ENCODE measurements at places on chromosomes 4 and X.

- DNase-seq: no peak
These were observed 462.2 kb upstream of the CPXCR1 start for GRCh38 chrX:88284844-88285243.

GRCh38 chr4:83759611-83760010 is 223.7 kb downstream of the GPAT3 start:
- DNase-seq: no peak

- peak; percentile 18 for DNase-seq
These were observed 718.6 kb downstream of the CCSER1 start for GRCh38 chr4:90845777-90846176.

DNA sequence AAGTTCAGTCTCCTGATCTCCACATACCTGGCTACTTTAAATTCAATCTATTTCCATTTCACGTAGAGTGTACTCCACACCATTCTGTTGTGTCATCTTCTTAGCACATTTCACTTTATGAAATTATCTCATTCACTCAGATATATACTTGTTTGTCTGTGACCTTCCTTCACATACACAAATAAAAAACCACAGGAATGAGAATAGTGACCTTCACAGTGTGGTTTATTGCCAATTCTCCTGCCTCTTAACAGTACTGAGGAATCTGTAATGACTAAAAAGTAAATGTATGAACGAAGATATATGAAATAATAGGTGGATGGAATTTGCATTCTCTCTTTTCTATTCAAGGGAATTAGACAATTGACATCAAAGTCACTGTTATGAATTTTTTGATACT is 183.9 kb upstream of the PCDH7 start:
- DNase-seq: peak; percentile 30

GRCh38 chr4:70177090-70177489 is 18.4 kb upstream of the ODAM start:
- no peak for DNase-seq

DNA sequence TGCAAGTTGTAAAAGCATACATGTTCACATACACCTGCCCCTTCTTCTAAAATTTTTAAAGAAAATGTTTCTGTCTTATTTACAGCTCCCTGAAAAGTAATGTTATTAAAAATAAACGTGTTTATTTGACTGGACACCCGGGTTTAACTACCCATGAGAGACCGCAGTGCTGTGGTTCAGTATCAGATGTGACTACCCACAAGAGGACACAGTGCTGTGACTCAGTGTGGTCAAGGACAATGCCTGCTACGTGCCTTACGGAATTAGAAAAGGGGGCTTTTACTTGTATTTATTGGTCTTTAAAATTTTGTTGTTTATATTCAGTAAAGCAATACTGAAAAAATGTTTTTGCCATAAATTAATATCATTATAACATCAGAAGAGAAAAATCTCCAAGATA is 641.4 kb downstream of the TRIML1 start:
- no peak for DNase-seq

DNA sequence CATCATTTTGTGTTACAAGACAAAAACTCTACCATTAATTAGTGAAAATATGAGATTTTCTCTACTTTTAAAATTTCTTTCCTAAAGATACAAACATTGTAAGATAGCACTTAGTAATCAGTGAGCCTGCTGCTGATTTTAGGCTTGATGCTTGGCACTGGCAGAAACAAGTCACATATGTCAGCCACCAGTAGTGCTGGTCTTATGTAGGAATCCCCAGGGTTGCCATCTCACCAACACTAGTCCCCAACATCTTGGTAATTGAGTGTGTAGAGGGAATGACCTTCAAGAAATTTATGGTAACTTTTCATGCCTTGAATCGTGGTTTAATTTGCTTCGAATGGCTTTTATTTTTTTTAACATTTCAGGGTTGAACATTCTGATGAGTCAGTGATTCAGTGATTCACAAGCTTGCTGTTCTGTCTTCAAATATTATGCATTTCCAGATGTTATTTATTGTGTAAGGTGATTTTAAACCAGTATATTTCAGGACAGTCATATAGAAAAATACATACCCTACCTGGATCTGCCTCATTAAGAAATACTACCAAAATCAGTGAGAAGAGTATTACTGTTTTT is 11.9 kb downstream of the EXOC1 start:
- peak; percentile 73 for DNase-seq

DNA sequence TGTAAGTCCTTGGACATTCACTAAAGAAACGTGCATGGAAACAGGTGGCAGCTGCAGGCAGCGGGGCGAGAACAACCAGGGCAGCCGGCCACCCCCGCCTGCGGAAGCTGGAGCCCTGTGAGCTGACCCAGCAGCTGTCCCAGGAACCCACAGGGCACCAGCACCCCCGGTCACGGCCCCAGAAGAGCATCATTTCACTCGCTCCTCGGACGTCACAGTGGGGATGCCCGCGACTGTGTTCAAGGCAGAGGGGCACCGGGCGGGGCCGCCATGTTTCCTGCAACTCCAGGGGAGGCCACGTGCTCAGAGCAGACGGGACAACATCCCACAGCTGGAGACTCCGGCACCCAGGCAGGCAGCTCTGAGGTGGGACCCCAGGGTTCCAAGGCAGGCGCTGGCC is 45.0 kb upstream of the CPLX1 start:
- no peak for DNase-seq

DNA sequence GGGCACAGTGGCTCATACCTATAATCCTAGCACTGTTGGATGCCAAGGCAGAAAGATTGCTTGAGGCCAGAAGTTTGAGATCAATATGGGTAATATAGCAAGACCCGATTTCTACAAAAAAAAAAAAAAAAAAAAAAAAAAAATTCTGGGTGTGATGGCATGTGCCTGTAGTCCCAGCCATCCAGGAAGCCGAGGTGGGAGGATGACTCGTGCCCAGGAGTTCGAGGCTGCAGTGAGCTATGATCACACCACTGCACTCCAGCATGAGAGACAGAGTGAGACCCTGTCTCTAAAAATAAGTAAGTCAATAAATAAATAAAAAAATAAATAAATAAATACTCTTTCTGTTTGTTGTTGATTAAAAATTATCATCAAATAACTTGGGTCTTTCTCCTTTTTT is 62.4 kb upstream of the BMPR1B start:
- DNase-seq: peak; percentile 21

DNA sequence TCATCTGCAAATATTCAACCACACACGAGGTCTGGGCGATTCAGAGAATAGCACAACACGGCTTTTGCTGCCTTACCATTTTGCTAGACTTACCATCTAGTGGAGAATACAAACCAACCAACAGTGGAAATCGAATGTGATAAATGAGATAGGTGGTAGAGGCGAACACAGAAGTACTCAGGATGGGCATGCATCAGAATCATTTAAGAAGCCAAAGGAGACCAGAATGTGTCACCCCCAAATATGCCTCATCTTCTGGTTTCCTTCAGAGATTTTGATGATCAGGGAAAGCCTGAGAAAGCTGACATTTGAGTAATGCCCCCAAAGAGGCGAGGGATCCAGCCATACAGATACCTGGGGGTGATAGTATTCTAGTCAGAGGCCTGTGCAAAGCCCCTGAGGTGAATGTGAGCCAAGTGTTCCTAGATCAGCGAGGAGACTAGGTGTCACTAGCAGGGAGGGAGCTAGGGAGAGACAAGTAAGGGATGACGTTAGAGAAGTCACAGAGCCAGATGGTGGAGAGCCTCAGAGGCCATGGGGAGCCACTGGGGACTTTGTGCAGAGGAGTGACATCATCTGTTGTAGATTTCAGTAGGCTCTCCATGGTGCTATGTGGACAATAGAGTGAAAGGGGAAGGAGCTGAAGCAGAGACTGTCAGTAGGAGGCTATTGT is 1.7 kb downstream of the MTMR1 start:
- DNase-seq: no peak

DNA sequence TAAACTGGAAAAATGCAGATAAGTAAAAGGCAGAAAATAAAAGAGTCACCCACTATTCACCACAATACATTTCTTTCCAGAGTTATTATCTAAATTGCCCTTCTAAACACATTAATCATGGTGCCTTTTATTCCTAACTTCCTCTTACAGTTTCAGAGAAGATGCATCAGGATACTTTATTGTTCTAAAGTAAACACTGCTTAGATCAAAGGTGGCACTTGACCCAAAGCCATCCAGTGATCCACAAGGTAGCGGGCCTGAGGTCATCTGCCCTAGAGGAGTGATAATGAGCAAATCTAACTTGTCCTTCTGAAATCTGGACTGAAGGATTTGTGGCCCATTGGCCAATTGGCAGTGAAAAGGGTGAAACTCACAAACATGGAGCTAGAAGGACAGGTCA is 12.0 kb upstream of the TMEM154 start:
- no peak for DNase-seq

- no peak for DNase-seq
These were observed 190.6 kb upstream of the LEF1 start for GRCh38 chr4:108359130-108359985.

- no peak for DNase-seq
These were observed 118.0 kb upstream of the GIMD1 start for GRCh38 chr4:106486533-106486932.

DNA sequence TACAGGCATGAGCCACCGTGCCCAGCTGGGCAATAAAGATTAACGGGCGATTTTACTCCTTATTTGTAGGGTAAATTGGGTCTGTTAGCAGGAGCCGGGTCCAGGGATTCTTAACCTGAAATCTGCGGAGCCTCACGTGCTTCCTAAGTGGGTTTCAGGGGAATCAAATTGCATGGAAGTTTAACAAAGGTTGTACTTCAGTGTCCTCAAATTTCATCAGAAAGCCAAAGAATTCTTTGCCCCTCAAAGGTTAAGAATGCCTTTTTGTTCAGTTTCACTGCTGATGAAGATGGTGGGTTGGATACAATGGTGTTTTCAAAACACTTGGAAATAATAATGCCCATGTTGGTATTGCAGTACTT is 67.9 kb downstream of the AFF1 start:
- no peak for DNase-seq

DNA sequence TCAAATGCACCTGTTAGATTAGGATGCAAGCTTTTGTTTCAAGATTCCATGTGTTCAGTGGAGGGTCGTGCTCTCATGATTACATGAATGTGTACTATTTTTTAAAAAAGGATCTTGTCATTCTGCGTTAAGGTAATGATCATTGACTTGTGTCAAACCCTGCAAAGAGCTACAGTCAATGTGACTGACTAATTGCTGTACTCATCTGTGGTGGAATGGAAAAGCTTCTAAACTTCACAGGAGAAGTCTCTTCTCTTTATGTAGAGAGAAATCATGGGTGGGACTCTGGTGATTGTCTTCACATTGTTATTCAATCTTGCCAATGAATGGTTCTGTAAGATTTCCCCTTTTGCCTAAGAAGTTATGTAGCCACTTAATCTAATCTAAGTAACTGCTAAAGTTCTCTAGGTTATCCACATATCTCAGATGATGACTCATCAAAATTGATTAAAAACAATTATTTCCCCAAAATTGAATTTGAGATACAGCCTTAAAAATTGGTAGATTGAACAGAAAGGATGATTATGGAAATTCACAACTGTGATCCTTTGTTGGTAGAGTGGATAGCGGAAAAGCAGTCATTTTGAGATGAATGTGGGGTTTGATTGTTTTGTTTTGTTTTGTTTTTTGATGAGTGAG is 6.7 kb downstream of the MAGEE1 start:
- no peak for DNase-seq

GRCh38 chr4:48708610-48709009 is 71.5 kb downstream of the FRYL start:
- no peak for DNase-seq

- no peak for DNase-seq
These were observed 100.7 kb upstream of the MAMLD1 start for GRCh38 chrX:150262456-150262855.

GRCh38 chrX:23292988-23293651 is 41.5 kb upstream of the PTCHD1 start:
- DNase-seq: no peak

DNA sequence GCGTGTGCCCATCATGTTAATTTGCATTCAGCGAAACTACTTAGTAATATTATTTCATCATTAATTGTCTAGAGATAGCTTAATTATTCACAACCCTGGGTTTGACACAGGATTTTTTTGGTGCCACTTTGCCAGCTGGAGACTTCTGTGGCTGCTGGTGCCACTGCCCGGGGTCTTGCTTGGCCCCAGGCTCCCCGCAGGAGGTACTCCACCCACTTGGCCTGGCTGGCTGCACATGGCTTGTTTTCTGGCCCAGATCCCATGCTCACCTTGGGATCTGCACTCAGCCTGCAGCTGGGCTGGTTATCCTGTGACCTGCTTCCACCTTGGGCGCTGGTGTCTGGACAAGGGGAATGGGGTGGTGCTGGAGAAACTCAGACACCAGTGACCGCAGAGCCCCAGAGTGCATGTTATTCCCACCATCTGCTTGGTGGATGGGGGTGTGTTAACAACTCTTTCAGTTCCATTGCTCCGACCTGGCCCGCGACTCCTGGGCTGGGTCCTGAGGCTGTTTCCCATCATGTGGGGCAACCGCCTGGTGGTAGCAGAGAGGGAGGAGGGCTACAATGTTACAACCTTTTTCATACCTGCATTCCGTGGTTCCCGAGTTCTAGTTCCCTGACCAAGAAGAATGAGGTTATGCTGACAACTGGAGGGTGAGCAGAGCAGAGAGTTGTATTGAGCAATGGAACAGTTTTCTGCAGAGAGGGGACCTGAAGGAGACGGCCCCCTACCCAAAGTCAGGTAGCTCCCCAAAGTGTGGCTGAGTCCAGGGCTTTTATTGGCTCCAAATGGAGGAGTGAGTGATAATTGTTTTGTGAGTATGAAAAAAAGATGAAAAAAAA is 1950.0 kb upstream of the IGFBP7 start:
- DNase-seq: no peak

- DNase-seq: no peak
These were observed 56.5 kb downstream of the AGA start for GRCh38 chr4:177385576-177386277.

- peak; percentile 1 for DNase-seq
These were observed 27.3 kb downstream of the CT45A1 start for GRCh38 chrX:135740681-135741149.

DNA sequence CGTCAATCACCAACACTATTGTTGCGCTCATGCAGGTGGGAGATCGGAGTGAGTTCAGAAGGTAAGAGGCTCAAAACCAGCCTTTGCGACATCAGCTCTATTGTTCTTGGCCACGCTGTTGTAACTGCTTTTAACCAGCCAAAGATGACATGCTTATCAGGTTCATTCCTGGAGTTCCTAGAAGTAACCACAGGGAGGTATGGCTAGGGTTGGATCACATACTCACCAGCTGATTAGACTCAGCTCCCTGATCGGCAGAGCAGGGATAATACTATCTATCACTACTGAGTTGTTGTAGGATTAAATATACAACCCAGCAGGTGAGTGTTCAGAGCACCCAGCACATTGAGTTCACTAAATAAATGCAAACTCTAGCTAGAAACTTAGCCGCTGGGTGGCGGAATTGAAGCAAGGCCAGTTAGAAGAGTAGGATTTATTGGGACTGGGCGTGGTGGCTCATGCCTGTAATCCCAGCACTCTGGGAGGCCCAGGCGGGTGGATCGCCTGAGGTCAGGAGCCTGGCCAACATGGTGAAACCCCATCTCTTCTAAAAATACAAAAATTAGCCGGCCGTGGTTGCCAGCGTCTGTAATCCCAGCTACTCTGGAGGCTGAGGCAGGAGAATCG is 12.4 kb downstream of the SLC34A2 start:
- no peak for DNase-seq

GRCh38 chrX:8520178-8520577 is 55.5 kb downstream of the VCX3B start:
- no peak for DNase-seq

- peak; percentile 56 for DNase-seq
These were observed 83.8 kb downstream of the GRID2 start for GRCh38 chr4:92387459-92388069.
